ENCODE measurements at places on chromosomes 16 and 17. TPM values are rescaled to one million over a fixed set of nuclear protein-coding genes. Genes with fewer than 3 reads are reported as not detected.

- H3K36me3 ChIP-seq, result peaks cover 3% of the 10 kb centered on the region
- no peaks in the 10 kb centered on the region for H3K4me1 ChIP-seq
- H3K27me3 ChIP-seq, result no peaks in the 10 kb centered on the region
- no peak overlapping the region for H3K4me3 ChIP-seq
Observed at GRCh38 chr16:58154345-58154744, 25.2 kb upstream of the CFAP20 start.

- H3K4me1 ChIP-seq, result peaks cover 20% of the 10 kb centered on the region
- H3K36me3 ChIP-seq, result no peaks in the 10 kb centered on the region
- no peak overlapping the region for H3K4me3 ChIP-seq
- no peak overlapping the region for H3K27ac ChIP-seq
- DNase-seq, result no peak
- no peaks in the 10 kb centered on the region for H3K27me3 ChIP-seq
Observed at GRCh38 chr16:4325253-4325758, 9.4 kb downstream of the GLIS2 start.

DNA sequence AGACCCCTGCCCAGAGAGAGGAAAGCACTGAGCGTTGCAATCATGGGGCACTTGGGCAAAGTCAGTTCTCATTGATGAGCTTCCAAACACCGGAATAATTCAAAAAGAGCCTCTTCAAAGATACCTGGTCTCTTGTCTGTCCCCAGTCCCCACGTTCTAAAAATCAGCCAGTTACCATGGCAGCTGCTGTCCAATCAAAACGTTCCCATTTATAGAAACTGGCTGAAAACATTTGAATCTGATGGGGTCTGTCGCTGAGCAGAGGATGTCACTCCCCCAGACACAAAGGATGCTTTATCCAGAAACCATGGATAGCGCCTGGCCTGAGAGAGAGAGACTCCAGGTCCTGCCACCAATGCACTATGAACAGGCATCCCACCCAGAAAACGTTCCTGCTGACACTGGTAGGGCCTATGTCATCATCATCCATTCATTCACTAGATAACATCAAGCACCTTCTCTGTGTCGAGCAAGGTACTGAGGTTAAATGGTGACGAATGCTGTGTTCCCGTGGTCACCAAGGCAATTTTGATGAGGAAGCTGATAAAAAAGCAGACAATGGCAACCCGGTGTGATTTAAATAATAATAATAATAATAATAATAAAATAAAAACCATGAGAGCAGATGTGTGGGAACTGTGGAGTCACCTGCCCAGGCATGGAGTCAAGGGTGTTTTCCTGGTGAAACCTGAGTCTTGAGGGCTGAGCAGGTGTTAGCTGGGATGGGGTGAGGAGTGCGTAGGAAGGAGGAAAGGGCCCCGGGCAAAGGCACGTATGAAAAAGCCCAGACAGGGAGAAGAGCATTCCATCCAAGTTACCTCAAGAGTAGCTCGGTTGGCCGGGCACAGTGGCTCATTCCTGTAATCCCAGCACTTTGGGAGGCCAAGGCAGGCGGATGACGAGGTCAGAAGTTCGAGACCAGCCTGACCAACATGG lies 19.0 kb upstream of the CALB2 start:
- DNase-seq, result no peak
- no peaks in the 10 kb centered on the region for H3K4me1 ChIP-seq
- peaks cover 25% of the 10 kb centered on the region for H3K27me3 ChIP-seq
- H3K4me3 ChIP-seq, result no peak overlapping the region

The EMP2 gene
- 57.9 TPM for total RNA-seq

DNA sequence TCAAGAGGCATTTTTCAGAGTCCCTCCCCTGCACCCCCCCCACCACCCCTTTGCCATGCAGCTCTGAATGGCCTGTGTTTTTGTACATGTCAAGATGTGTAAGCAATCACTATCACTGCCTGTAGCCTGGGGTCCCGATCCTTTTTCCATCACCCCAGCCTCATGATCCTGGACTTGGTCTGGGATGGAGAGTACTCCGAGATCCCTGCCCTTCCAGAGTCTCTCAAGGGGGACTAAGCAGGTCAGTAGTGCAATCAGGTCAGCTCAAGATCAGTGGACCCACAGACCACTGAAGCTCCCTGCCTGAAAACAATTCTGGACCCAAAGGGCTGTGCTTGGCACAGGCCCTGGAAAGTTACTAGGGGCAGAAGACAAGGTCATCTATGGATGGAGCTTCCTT lies 7.5 kb upstream of the GJD3 start:
- H3K4me1 ChIP-seq, result peaks cover 8% of the 10 kb centered on the region
- DNase-seq, result no peak
- H3K4me3 ChIP-seq, result no peak overlapping the region

DNA sequence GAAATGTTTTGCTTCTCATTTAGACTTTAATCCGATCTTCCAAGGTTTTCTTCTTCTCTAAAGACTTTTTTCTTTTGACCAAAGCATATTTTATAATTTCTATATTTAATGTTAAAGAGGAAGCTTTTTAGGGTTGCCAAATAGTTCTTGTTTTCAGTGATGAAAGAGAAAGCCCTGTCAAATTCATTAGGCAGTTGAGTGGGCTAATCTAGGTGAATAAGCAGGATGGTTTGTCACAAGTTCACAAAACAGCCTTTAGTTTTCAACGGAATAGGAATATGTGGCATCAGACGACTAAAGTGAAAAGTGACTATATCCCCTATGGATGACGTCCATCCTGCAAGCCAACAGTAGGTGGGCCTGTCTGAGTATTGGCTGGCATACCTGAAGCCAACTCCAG lies 118.8 kb downstream of the NLK start:
- no peak for DNase-seq
- H3K36me3 ChIP-seq, result peaks cover 7% of the 10 kb centered on the region
- H3K27ac ChIP-seq, result no peak overlapping the region
- no peaks in the 10 kb centered on the region for H3K27me3 ChIP-seq
- no peak overlapping the region for H3K4me3 ChIP-seq
- H3K4me1 ChIP-seq, result no peaks in the 10 kb centered on the region

GRCh38 chr17:31629696-31630470 lies 229.2 kb downstream of the COPRS start:
- no peak for DNase-seq
- peaks cover 10% of the 10 kb centered on the region for H3K27me3 ChIP-seq
- no peak overlapping the region for H3K4me3 ChIP-seq
- no peaks in the 10 kb centered on the region for H3K36me3 ChIP-seq
- no peak overlapping the region for H3K27ac ChIP-seq
- H3K4me1 ChIP-seq, result no peaks in the 10 kb centered on the region

DNA sequence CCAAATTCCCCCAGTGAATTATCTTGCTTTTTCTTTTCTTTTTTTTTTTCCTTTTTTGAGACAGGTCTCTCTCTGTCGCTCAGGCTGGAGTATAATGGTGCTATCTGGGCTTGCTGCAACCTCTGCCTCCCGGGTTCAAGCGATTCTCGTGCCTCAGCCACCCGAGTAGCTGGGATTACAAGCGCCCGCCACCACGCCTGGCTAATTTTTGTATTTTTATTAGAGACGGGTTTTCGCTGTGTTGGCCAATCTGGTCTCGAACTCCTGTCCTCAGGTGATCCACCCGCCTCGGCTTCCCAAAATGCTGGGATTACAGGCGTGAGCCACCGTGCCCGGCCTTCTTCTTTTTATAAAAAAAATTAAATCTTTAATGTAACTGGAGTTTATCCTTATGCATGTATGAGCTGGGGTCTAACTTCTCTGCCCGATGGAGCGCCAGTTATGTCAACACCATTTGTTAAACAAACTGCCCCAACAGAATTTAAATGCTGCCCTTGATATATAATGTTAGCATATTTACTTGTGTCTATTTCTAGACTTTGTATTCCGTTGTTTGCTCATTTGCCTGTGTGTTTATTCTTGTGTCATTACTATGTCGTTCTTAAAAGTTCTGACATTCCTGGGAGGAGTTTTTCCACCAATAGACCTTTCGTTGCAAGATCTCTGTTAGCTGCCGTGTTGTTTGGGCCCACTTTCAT lies 535 bp upstream of the AURKB start:
- H3K36me3 ChIP-seq, result peaks cover 7% of the 10 kb centered on the region
- peaks cover 9% of the 10 kb centered on the region for H3K4me1 ChIP-seq
- H3K27ac ChIP-seq, result peak overlapping the region; percentile 94
- peaks cover 3% of the 10 kb centered on the region for H3K27me3 ChIP-seq
- H3K4me3 ChIP-seq, result peak overlapping the region; percentile 99

GRCh38 chr17:79631640-79632431 lies 21.0 kb upstream of the RBFOX3 start:
- no peak overlapping the region for H3K4me3 ChIP-seq
- H3K27ac ChIP-seq, result no peak overlapping the region
- H3K4me1 ChIP-seq, result peaks cover 13% of the 10 kb centered on the region
- H3K36me3 ChIP-seq, result no peaks in the 10 kb centered on the region
- H3K27me3 ChIP-seq, result peaks cover 13% of the 10 kb centered on the region

GRCh38 chr17:16407911-16408588 lies 7.3 kb upstream of the TRPV2 start:
- no peaks in the 10 kb centered on the region for H3K36me3 ChIP-seq
- H3K27me3 ChIP-seq, result peaks cover 2% of the 10 kb centered on the region
- H3K27ac ChIP-seq, result peak overlapping the region; percentile 65
- H3K4me1 ChIP-seq, result peaks cover 10% of the 10 kb centered on the region
- H3K4me3 ChIP-seq, result peak overlapping the region; percentile 83
- DNase-seq, result no peak

The CEP20 gene
- total RNA-seq, result 25.4 TPM

The ABCA9 gene
- 0.19 TPM for total RNA-seq

DNA sequence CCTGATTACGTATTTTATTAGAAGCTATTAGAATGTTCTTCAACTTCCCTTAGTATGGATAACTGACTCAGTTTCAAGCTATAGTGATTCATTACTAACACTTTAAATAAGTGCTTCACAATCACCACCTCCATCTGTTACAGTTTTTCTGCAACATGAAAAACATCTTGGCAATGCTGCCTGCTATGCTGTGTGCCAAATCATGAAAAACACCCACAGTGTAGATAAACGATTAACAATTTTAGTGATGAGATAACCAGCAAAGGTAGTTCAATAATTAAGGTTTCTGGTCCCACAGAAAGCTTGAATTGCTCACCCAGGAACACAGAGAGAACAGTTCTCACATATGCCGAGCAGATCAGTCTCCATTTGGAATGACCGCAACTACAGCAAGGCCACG lies 51.4 kb upstream of the SLC25A19 start:
- no peak overlapping the region for H3K27ac ChIP-seq
- no peak overlapping the region for H3K4me3 ChIP-seq
- H3K36me3 ChIP-seq, result no peaks in the 10 kb centered on the region
- H3K4me1 ChIP-seq, result peaks cover 35% of the 10 kb centered on the region
- no peaks in the 10 kb centered on the region for H3K27me3 ChIP-seq

DNA sequence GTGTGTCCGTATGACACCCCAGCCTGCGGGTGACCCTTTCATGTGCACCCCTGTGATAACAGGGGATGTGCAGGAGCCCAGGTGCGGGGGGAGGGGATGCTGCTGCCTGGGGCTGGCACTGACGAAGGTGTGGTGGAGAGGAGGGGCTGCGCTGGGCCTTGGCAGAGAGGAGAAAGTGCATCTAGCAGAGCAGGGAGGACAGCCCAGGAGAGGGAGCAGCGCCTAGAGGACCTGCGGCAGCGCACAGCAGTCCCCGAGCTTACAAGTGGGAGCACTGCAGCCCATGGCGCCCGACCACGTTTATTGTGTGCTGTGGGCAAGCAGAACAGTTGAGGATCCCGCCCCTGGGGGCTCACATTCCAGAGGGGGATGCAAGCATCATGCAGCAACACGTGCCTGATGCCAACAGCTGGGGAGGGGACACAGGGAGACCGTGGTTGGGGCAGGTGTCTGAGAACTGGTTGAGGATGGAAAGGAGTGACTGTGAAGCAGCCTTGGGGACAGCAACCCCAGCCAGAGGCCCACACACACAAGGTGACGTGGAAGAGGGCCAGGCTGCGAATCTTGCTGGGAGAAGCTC lies 10.9 kb upstream of the SLC7A5 start:
- peak overlapping the region; percentile 68 for H3K27ac ChIP-seq
- H3K36me3 ChIP-seq, result no peaks in the 10 kb centered on the region
- peak overlapping the region; percentile 26 for H3K4me3 ChIP-seq
- H3K27me3 ChIP-seq, result peaks cover 17% of the 10 kb centered on the region
- peaks cover 8% of the 10 kb centered on the region for H3K4me1 ChIP-seq

The KREMEN2 gene
- total RNA-seq, result 4.5 TPM

DNA sequence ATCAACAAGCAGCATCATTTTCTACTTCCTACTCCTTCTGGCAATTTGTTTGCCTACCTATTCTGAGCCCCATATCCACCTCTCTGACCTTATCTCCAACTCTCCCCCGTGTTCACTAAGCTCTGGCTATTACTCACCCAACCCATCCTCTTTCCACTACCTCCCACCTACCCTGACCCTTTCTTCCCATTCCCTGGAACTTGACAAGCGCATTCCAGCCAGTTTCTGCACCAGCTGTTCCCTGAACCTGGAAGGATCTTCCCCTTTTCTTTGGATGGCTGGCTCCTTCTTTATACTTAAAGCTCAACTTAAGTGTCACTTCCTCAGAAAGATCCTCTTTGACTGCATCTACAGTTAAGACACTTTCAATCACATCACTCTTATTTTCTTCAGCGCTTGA lies 2.2 kb downstream of the DCUN1D3 start:
- DNase-seq, result no peak
- no peaks in the 10 kb centered on the region for H3K27me3 ChIP-seq
- peak overlapping the region; percentile 14 for H3K27ac ChIP-seq

- DNase-seq, result no peak
- H3K4me3 ChIP-seq, result no peak overlapping the region
- peaks cover 17% of the 10 kb centered on the region for H3K27me3 ChIP-seq
Observed at GRCh38 chr16:51433599-51433998, 282.5 kb upstream of the SALL1 start.

GRCh38 chr17:36523113-36523512 lies 11.6 kb downstream of the MYO19 start:
- H3K4me3 ChIP-seq, result no peak overlapping the region
- H3K27ac ChIP-seq, result no peak overlapping the region
- H3K36me3 ChIP-seq, result peaks cover 26% of the 10 kb centered on the region
- H3K4me1 ChIP-seq, result no peaks in the 10 kb centered on the region

The AURKB gene
- total RNA-seq, result 35.0 TPM

DNA sequence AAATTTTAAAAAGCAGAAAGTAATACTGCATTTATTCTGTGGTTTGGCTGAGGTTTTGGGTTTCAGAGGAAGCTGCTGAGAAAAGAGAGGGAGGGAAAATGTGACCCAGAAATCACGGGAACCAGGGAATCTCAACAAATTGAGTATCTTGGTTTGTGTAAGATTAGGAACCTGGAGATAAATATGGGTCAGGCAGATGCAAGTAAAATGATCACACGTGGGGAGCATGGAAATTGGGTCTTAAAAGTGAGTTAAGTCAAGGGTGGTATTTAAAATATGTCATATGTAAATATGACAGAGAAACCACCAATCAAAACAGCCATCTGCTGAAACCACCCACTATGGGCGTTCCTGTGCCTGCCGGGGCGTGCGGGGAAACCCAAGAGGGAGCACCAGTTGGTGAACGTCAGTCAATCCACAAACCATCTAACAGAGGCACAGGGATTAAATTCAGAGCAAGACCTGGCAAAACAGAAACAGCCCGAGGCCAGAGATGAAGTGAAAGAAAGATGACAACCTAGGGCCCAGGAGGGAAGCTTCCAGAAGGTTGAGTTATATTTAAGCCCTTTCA lies 33.4 kb downstream of the CDH13 start:
- peaks cover 7% of the 10 kb centered on the region for H3K4me1 ChIP-seq
- H3K4me3 ChIP-seq, result no peak overlapping the region
- peaks cover 6% of the 10 kb centered on the region for H3K27me3 ChIP-seq

- no peak overlapping the region for H3K27ac ChIP-seq
- H3K36me3 ChIP-seq, result peaks cover 13% of the 10 kb centered on the region
- DNase-seq, result no peak
- H3K4me3 ChIP-seq, result no peak overlapping the region
- H3K27me3 ChIP-seq, result no peaks in the 10 kb centered on the region
Observed at GRCh38 chr17:80689129-80689619, 144.5 kb downstream of the RPTOR start.

- H3K27ac ChIP-seq, result peak overlapping the region; percentile 99
- DNase-seq, result no peak
- no peaks in the 10 kb centered on the region for H3K27me3 ChIP-seq
- peak overlapping the region; percentile 98 for H3K4me3 ChIP-seq
- peaks cover 13% of the 10 kb centered on the region for H3K36me3 ChIP-seq
- peaks cover 37% of the 10 kb centered on the region for H3K4me1 ChIP-seq
Observed at GRCh38 chr17:19379361-19380065, 1.2 kb downstream of the MAPK7 start.

The ERN2 gene
- total RNA-seq, result 3.1 TPM

Data from type B pancreatic cell (in vitro differentiated cells).